ENCODE measurements at places on chromosomes 13 and 19.

DNA sequence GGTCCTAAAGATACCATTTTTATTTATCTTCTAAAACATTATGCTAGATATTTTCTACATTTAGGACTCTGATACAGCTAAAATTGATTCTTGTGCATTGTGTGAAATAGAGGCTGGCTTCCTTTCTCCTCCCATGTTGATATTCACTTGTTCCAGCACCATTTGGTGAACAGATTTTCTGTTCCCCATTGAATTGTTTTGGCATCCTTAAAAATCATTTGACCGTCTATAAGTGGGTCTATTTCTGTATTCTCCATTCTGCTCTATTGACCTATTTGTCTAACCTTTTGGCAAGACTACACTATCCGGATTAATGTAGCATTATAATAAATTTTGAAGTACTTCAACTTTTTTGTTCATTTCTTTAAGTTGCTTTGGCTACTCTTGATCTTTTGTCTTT is 2689.2 kb downstream of the PCDH9 start:
- no peak for DNase-seq

DNA sequence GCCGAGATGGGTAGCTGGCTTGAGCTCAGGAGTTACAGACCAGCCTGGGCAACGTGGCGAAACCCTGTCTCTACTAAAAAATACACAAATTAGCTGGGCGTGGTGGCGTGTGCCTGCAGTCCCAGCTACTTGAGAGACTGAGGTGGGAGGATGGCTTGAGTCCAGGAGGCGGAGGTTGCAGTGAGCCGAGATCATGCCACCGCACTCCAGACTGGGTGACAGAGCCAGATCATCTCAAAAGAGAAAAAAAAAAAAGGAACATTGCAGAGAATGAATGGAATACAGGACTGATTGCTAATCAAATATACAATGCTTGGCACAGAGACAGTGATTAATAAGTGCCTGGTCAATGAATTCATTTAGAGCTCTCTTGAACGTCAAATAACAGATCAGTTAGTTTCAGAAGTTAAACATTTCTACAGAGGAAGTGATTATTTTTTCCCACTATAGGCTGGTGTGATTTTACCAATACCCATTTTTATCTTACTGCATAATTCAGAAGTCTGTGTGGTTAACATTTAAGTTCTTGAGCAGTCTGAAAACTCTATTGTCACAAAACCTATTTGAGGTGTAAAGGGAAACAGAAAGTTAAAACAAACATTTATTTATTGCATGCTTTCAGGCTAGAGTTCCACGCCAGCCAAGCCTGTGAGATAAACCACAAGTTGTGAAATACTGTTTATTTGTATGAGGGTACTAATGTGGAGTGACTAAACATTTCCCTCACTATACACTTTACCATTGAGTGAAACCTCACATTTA is 7.7 kb upstream of the TBC1D4 start:
- DNase-seq: no peak

GRCh38 chr19:40026597-40026970 is 29.4 kb downstream of the ZNF780B start:
- no peak for DNase-seq

GRCh38 chr13:84810781-84811180 is 928.5 kb upstream of the SLITRK1 start:
- DNase-seq: no peak

GRCh38 chr13:111383591-111384440 is 63.4 kb downstream of the TEX29 start:
- DNase-seq: no peak

- peak; percentile 78 for DNase-seq
Observed at GRCh38 chr13:95660981-95661581, 15.9 kb upstream of the DNAJC3 start.

DNA sequence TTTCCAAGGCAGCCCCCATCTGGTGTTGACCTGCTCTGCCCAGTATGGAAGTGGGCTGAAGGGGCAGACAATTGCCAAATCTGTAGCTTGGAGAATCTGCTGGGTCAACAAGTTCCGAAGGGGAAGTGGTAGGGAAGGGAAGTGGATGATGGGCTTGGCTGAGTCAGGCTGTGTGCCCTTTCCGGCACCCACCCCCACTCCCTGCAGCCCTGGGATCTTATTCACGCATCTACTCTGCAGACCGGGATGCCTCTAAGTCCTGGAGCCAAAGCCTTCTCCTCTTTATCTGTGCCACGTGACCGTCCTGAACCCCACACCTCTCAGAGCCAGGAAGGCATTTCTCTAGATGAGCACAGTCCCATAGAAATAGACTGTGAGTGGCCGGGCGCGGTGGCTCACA is 7.5 kb upstream of the C5AR2 start:
- DNase-seq: no peak

DNA sequence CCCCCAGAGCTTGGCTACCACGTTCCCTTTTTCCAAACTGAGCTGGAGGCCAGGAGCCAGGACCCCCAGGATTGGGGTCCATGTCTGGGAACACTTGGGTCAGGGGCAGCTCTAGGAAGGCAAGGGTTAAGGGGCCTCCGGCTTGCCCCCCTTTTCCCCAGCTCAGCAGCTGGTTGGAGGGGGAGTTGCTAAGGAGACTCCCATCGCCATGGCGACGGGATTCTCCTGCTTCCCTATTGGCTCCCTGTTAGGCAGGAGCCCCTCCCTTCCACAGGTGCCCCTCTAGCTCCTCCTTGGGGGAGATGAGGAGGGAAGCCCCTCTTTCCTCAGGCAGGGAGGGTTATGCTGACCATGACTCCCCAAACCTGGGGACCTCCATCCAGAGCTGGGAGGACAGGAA is 33.9 kb downstream of the PDE4A start:
- no peak for DNase-seq

GRCh38 chr13:41960211-41960636 is 685 bp downstream of the VWA8 start:
- no peak for DNase-seq

DNA sequence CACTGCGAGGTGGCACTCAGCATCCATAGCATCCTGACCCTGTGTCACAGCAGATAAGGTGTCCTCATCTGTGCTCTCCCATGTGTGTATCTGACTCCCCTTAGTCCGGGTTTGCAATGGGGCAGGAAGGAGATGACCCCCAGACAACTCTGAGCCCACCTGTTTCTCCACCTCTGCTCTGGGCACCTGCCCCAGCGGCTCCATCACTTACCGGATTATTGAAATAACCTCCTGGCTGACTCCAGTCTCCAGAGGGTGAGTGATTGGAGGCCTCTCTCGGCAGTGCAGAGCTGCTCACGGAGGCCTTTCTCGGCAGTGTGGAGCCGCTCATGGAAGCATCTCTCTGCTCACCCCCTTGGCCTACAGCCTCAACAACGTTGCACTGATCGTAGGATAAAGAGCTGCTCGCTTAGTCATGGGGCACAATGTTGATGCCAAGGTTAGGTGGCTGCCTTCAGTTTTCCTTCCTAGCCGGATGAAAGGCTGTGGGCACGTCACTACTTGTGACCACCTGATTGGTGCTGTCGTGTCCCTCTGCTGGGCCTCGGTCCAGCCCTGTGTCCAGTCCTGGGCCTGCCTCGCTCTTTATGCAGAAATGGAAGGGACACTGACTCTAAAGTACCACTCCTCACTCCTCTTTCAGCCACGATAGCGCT is 67.6 kb downstream of the TEX29 start:
- DNase-seq: no peak

DNA sequence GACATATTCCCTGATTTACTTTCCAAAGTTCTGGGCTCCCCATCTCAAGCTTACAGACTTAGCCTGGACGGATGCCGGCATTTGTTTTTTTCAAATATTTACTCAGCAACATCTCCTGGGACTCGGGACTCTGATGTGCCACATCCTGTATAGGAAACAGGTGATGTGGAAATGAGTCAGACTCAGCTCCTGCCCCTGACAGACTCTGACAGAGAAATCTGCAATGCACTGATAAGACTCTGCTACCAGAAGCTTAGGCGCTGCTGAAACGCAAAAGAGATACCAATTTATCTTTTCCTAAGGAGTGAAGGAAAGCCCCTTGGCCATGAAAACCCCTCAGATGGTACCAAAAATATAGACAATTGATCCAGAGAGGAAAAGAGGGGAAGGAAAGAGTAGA is 16.2 kb downstream of the LAIR2 start:
- peak; percentile 85 for DNase-seq

- no peak for DNase-seq
Observed at GRCh38 chr13:76651286-76651685, 234.9 kb downstream of the KCTD12 start.

- DNase-seq: no peak
Observed at GRCh38 chr13:39263531-39263930, 225.3 kb downstream of the NHLRC3 start.

DNA sequence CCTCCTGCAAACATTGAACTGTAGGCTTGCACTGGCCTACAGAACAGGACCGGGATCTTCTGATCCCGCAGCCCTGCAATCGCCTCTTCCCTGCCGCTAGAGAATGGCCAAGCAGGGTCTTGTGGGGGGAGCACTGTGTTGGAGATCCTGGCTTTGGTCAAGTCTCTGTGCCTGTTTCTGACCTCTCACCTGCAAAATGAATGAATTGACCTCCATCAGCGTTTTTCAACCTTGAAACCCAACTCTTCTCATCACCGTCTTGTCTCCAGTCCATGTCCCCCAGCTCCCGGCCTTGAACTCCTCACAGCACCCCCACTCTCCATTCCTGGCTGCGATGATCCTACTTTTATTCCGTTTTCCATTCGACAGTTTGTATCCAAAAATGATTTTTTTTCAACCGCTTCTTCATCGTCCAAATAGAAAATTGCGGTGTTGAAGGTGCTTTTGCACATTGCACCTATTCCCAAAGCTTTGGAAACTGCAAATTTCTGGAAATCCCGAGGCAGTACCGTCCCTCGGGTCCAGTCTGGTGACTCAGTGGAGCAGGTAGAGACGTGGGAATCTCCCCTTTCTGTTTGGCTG is 2.0 kb downstream of the MYO9B start:
- no peak for DNase-seq

GRCh38 chr13:111242585-111242984 is 77.9 kb upstream of the TEX29 start:
- DNase-seq: no peak

DNA sequence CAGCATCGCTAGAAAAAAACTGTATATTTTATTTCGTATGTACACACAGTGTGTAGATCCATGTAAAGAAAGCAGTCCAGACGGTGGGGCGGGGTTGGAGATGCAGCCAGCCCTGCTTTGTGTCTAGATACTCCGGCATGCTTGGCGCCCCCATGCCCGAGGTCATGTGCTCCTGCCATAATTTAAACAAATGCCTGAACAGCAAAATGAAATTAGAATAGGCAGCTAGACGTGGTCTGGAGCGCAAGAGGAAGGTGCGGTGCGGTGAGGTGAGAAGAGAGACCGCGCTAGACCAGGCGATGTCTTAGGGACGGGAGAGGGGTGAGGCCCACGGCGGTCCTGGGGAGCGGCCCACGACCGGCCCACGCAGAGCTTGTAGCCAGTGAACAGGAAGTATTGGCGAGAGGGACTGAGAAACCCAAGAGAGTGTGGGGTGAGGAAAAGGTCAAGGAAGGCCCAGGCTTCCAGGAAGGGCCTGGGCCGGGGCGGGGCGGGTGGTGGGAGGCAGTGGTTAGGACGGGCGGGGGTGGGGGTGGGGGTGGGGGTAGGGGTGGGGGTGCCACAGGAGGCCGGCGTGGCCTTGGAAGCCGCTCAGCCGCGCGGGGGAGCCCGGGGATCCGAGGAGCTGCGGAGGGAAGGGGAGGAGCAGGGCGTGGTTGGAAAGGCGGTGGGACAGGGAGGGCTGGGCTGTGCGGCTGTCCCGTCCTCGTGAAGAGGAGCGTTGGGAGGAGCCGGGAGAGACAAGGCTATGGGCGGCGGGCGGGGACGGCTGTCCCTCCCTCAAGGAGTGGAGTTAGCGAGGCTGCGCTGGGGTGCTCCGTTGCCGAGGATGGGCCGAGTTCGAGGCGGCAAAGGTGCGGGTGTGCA is 254.7 kb upstream of the SGCG start:
- DNase-seq: no peak

DNA sequence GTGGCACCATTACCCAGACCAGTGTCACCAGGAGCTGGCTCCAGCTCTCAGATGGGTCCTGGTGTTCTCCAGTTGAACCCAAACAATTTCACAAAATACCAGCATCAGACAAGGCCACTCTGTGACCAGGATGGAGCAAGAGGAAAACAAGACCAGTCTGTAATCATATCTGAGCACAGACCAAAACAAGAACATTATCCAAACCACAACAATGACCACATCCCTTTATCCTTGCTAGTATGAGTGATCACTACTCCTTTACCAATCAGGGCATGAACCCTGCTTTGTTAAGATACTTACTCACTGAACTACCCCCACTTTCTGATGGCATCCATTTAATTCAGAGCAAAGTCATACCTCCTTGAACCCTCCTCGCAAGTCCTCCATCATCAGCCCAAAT is 145.9 kb downstream of the NUFIP1 start:
- no peak for DNase-seq

DNA sequence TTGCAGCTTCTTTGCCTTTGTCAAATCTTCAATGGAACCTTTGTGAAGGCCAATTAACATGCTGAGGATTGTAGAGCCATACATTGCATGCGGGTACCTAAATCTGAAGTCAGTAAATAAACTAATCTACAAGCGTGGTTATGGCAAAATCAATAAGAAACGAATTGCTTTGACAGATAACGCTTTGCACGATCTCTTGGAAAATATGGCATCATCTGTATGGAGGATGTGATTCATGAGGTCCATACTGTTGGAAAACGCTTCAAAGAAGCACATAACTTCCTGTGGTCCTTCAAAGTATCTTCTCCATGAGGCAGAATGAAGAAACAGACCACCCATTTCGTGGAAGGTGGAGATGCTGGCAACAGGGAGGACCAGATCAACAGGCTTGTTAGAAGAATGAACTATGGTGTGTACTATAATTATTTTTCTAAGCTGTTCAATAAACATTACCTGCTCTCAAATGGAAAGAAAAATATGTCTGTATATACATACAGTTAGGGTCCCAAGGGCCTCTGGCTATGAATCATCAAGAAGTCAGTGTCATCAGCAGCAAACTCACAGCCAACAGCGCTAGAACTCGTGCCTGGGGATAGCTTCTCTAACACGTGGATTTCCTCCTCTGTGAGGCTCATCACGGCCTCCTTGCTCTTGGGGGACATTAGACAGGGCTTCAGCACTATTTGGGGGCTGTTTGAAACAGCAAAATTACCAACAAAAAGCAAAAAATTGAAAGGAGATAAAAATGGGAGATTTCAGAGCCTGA is 2.9 kb upstream of the CD70 start:
- DNase-seq: no peak

- no peak for DNase-seq
Observed at GRCh38 chr19:27964185-27964584, 1248.8 kb downstream of the UQCRFS1 start.

Data from SHP77 (cell line).